ENCODE measurements at places on chromosomes 12 and 14. TPM values are rescaled to one million over a fixed set of nuclear protein-coding genes. Genes with fewer than 3 reads are reported as not detected.

CMA1 gene
- not detected for total RNA-seq

ORMDL2 gene
- 15.7 TPM for total RNA-seq

OR6C2 gene
- total RNA-seq, result not detected

ACTR10 gene
- total RNA-seq, result 43.1 TPM

VRTN gene
- not detected for total RNA-seq

ORAI1 gene
- 8.1 TPM for total RNA-seq

LAG3 gene
- 0.26 TPM for total RNA-seq

WBP11 gene
- total RNA-seq, result 10.6 TPM

HNRNPC gene
- total RNA-seq, result 885 TPM

ASPG gene
- not detected for total RNA-seq

PRPF39 gene
- total RNA-seq, result 29.0 TPM

PPP2R5E gene
- total RNA-seq, result 19.3 TPM

CCDC177 gene
- not detected for total RNA-seq

PTPRQ gene
- total RNA-seq, result 1.3 TPM

UNC79 gene
- 0.17 TPM for total RNA-seq

TAS2R7 gene
- total RNA-seq, result not detected

FOXG1 gene
- total RNA-seq, result not detected

IFT81 gene
- total RNA-seq, result 33.1 TPM

RIMBP2 gene
- total RNA-seq, result 0.17 TPM

SNW1 gene
- total RNA-seq, result 57.0 TPM

DAO gene
- not detected for total RNA-seq

KRT85 gene
- total RNA-seq, result not detected

CLEC2A gene
- total RNA-seq, result not detected

CCDC60 gene
- total RNA-seq, result not detected

VSX2 gene
- not detected for total RNA-seq

Measured in fibroblast of lung (primary cell).